A549 (cell line): ENCODE measurements at places on chromosomes 3 and 15.

DNA sequence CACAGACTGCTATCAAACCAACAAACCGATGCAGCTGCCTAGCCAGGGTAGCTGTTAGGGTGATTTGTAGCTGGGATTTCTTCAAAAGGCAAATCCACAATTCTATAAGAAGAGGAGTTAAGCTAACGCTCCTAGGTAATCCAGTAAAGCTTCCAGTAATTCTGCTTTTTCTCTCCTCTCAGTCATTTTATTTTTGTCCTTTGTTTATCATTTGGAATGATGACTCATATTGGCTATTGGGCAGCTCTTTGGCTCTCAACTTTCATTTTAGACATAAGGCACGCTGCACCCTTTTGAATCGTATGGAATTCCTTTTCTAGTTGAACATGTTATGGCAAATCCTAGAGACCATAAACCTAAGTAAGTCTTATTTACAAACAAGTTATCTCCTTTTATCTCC, 53.2 kb upstream of the PPARG start:
- DNase-seq: peak; percentile 16

GRCh38 chr3:46909535-46910161, 32.1 kb downstream of the PTH1R start:
- peak; percentile 70 for DNase-seq

- DNase-seq: no peak
Measured at GRCh38 chr3:106309274-106309673, 440.5 kb upstream of the CBLB start.

GRCh38 chr3:126060613-126061145, 23.2 kb downstream of the SLC41A3 start:
- DNase-seq: no peak

DNA sequence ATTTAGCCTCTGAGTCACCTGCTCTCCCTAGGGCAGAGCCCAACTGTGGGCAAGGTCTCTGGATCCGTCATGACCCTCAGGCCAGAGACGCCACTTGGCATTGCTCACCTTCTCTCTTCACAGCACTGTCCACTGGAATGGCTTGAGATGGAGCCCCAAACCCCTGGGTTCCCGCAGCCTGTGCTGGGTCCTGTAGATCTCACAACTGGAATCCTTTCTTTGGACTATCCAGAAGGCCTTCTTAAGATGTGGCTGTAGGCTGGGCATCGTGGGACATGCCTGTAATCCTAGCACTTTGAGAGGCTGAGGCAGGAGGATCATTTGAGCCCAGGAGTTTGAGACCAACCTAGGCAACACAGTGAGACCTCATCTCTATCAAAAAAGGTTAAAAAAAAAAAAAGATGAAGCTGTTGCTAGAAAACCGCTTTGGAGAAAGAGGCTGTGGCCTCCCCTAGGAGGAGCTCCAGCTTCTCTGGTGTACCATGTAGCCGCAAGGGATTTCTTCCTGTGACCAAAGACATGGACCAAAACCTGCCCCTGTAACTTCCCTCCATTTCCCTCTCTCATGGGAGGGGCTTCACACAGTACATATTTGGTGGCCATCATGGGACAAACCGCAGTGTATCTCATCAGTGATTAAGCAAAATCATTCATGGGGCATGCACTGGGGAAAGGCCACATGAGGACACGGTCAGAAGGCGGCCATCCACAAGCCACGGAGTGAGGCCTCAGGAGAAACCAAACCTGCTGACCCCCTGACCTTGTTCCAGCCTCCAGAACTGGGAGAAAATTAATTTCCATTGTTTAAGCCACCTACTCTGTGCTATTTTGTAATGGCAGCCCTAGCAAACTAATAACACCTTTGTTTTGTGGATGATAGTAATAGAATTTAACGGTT, 23.3 kb upstream of the BUB1B start:
- no peak for DNase-seq

DNA sequence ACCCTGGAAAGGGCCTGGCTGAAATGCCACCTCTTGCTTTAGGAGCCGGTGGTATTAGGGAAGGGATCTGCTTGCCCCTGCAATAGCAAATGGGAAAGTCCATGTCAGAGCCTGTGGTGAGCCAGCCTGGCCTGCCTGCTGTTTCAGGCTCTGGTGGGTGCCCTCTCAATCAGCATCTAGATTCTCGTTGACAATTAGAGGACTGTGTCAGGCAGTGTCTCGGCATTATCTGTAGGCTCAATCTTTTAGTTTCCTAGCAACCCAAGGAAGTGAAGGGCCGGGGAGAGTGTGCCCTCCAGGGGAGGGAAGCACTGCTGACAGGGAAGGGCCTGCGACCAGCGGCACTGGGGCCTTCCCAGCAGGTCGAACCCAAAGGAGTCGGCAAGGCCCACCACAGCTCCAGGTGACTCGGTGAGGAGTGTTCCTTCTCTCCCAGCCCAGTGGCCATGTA, 42.1 kb downstream of the TLE3 start:
- no peak for DNase-seq

DNA sequence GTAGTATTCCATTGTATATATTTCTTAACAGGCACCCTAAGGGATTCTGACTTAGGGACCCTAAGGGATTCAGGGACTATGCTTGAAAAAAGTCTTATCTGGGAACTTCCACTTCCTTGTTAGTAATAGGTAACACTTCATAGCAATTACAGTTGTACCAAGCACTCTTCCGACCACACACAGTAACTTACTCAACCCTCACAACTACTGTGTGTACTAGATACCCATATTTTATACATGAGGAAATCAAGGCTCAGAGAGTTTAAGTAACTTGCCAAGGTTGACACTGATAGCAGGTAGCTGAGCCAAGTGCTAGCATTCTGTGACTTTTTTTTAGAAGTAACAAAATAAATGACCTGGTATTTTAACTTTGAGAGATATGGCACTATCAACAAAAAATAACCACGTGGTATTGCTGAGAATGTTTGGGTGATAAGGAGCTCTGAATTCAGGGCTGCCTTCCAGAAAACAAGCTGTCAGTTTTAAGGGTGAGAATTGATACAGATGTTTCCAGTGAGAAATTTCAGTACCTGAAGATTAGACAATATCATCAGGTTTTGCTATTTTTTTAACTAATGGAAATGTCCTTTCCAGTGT, 210.3 kb upstream of the SUCLG2 start:
- DNase-seq: no peak

- no peak for DNase-seq
Measured at GRCh38 chr3:172089250-172089649, 49.9 kb downstream of the FNDC3B start.

DNA sequence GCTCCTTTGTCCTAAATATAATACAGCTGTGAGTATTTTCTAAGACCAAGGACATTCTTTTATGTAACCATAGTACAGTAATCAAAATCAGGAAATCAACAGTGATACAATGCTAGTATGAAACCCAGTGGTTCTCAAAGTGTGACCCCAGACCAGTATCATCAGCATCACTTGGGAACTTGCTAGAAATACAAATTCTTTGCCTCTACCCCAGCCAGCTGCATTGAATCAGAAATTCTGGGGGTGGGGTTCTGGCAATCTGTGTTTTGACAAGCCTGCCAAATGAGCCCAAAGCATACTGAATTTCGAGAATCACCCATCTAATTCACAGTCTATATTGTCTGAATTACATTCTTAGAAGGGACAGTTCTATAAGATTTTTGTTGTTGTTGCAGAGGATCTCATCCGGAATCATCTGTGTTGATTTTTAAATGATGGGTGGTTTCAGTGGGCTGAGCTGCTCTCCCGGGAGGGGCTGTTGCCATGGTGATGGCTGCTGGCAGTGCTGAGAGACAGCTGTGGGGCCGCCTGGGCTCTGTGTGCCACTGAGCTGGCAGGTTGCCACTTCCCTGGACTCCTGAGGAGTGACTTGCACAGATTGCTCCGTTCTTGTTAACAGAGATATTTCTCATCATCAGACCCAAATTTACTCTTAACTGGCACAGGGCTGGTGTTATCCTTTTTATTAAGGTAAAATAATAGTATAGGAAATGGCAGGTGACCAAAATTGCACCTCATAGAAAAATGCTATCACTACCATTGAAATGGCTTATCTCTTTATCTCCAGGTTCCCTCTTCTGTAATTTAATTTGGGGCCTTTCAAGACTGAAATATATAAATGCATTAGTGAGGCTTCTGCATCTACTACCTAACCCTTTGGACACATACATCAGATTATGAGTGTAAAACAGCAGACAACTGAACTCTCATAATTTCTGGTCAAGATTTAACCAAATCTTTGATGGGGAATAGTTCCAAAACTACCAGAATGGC, 56.5 kb downstream of the NEK11 start:
- no peak for DNase-seq
